Right lobe of liver (tissue), 6 donors: ENCODE measurements at places on chromosomes 7 and 10.

DNA sequence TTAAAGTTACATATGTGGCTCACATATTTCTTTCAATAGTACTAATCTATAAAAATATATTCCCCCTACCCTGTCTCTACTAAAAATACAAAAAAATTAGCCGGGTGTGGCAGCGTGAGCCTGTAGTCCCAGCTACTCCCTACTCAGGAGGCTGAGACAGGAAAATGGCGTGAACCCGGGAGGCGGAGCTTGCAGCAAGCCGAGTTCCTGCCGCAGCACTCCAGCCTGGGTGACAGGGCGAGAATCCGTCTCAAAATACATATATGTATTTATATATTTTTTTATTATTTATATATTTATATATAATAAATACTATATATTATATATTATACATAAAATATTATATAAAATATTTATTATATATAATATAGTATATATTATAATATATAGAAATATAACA lies 69.7 kb upstream of the GRM3 start:
- DNase-seq, result no peak

DNA sequence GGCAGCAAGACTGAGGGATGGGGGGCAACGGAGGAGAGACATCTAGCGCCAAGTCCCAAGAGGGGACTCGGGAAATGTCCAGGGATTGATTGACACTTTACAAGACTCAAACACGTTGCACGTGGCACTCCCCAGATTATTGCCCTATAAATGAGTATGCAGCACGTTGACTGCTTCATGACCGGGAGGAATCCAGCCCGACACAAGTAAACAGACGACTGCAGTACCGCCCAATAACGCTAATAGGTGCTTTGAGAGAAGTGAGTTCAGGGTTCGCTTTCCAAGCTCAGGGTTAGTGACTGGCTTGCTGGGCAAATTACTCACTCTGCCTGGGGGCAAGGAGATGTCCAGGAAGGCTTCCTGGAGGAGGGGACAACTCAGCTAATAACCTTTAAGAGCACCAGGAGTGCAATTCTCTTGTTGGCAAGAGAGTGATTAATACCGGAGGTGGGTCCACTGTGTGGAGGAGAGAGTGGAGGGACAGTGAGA lies 73.3 kb upstream of the MYL10 start:
- no peak for DNase-seq

- DNase-seq, result no peak
Measured at GRCh38 chr7:108441392-108441955, 14.8 kb downstream of the NRCAM start.

DNA sequence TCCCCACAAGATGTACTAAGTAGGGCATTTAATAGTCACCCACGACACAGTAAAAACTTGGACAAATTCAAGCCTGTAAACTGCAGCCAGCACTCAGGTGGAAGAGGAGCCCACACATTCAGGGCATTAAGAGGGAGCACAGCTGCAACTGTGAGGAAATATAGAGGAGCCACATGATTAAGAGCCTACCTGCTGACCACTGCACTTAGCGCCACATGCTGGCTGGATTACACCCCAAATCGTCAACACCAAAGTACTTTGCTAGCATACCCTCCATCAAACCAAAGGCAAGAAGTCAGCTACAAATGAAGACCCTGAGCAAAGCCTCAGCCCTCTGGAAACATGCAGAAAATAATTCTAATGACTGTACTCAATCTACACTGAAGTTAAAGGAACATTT lies 322.3 kb upstream of the PLXDC2 start:
- DNase-seq, result no peak

DNA sequence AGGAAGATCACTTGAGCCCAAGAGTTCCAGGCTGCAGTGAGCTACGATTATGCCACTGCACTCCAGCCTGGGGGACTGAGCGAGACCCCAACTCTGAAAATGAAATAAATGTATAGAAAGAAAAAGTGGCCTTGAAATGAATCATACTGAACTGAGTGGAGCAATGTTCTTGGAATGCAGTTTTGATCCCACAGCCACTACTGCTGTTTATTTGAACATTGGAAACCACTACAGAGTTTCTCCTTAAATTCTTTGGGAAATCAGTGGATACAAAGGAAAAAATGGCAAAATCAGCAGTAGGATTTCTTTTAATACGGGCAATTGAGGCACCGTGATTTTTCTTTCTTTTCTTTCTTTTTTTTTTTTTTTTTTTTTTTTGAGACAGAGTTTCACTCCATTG lies 637.4 kb downstream of the GALNT17 start:
- DNase-seq, result no peak

DNA sequence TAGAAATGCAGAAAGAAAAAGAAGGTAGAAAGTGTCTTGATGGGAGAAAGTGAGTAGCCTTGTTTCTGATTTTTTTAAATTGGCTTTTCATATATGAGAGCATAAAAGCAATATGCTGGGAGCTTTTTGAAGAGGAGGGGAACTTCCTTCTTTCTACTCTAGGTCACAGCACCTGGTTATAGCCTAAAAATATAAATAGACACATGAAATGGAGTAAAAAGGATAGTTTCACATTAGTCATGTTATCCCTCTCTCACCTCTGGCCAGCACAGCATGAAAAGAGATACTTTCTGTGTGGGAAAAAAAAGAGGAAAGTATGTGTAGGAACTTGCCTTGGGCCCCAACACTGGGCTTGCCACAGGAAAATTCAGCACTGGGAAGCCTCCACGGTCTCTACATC lies 292.2 kb upstream of the ZWINT start:
- DNase-seq, result no peak

DNA sequence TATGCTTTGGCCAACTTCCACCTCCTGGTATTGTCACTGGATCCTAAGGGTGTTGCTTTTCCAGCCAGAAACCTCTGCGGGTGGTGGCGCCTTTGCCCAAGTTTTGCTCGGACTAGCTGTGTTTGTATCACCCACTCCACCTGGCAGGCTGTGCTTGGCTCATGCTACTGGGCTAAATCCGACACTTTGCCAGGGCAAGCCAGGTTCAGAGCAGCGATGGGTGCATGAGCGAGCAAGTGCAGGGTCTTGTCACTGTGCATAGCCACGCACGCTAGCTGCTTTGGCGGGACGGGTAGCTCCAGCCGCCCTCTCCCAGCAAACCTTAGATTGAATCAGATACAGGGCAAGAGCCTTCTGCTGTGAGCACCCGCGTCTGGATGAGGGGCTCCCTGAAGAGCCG lies 737.5 kb downstream of the PCDH15 start:
- DNase-seq, result peak; percentile 40

GRCh38 chr7:29342761-29343160 lies 148.2 kb downstream of the CHN2 start:
- DNase-seq, result no peak

DNA sequence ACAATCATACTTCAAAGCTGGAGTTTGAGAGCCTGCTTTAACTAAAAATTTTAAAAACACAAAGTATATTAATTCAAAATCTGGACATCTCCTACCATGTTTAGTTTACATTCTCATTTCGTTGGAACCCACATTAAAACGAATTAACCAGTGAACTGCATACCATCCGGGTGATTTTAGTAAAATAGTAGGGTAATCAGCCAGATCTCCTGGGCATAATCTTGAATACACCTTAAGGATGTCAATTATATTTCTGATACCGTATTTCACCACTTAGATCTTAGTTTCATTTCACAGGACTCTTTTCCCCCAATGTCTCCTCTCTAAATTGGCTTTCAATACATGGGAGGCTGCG lies 175.6 kb upstream of the PFKP start:
- no peak for DNase-seq
